ENCODE measurements at places on chromosomes 5 and 9.

- DNase-seq = no peak
Observed at GRCh38 chr9:19162026-19162366, 34.7 kb upstream of the PLIN2 start.

GRCh38 chr5:1130218-1130946 lies 18.5 kb upstream of the SLC12A7 start:
- no peak for DNase-seq

DNA sequence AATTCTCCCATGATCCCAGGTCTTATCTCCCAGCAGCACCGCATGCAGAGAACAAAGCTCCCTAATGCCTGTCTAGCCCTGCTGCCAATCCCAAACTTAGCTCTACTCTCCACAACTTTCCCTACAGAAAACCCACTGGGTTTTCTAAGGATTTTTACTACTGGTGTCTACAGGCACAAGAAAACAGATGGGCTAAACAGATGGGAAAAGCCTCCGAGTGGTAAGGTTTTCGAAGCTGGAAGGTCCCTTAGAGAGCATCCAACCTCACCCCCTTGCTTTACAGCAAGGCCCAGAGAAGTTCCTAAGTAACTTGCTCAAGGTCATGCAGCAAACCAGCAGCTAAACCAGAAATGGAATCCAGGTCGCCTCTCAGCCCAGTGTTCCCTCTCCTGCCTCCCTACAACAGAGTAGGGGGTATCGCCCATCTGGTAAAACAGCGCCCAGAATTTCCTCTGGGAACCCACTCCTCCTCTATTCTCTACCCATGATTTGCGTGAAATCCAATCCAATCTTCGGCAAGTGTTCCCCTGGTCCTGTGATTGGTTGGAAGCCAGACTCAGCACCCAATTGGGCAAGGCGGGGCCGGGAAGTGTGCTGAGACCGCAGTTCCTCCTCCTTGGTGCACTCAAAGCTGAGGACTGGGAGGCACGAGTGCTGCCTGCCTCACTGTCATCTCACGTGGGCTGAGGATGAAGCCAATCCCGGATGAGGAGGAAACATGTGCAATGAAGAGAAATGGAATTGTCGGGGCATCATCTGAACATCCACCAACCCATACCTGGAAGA lies 20.8 kb downstream of the CPLX2 start:
- DNase-seq = no peak

DNA sequence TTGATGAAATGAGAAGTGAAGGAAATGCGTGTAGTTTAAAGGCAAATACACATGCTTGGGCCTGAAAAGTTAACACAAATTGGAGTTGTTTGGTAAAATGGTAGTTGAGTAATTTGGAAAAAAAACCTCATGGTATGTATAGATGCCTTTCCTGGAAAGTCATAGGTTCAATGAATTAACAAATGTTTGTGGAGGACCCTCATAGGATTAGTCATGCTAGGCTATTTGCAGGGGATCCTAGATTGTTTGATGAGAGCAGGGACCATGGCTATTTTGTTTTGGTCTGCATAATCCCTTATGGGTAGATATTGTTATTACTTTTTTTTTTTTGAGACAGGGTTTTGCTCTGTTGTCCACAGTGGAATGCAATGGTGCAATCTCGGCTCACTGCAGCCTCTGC lies 93.5 kb upstream of the NR3C1 start:
- DNase-seq = no peak

GRCh38 chr5:4420681-4421080 lies 719.4 kb upstream of the ADAMTS16 start:
- no peak for DNase-seq

- no peak for DNase-seq
Observed at GRCh38 chr5:72855821-72856220, 39.4 kb downstream of the TNPO1 start.

- no peak for DNase-seq
Observed at GRCh38 chr5:38795986-38796741, 49.6 kb upstream of the OSMR start.

- no peak for DNase-seq
Observed at GRCh38 chr5:39255406-39255805, 36.0 kb upstream of the FYB1 start.

DNA sequence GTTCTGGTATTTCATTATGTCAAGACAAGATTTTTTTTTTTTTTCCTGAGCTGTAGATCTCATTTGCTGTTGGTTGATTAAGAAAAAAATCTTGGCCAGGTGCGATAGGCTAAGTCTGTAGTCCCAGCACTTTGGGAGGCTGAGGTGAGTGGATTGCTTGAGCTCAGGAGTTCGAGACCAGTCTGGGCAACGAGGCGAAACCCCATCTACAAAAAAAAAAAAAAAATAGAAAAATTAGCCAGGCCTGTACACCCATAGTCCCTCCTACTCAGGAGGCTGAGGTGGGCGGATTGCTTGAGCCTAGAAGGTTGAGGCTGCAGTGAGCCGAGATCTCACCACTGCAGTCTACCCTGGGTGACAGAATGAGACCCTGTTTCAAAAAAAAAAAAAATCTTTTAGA lies 12.2 kb downstream of the CDC42SE2 start:
- DNase-seq = no peak

GRCh38 chr5:50953290-50953689 lies 286.9 kb downstream of the PARP8 start:
- no peak for DNase-seq

GRCh38 chr5:131524431-131524830 lies 110.6 kb downstream of the RAPGEF6 start:
- no peak for DNase-seq

- no peak for DNase-seq
Observed at GRCh38 chr9:92508018-92508820, 25.9 kb upstream of the ASPN start.

DNA sequence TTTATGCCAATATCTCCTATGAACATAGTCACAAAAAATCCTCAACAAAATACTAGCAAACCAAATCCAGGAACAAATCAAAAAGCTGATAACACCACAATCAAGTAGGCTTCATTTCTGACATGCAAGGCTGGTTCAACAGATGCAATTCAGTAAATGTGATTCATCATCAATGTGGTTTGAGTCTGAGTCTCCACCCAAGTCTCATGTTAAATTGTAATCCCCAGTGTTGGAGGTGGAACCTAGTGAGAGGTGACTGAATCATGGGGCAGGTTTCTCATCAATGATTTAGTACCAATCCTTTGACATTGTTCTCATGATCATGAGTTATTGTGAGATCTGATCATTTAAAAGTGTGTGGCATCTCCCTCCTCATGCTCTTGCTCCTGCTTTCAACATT lies 1072.7 kb downstream of the NR2F1-AS1 start:
- DNase-seq = no peak

- DNase-seq = no peak
Observed at GRCh38 chr9:110410961-110411360, 73.3 kb upstream of the TXNDC8 start.

- no peak for DNase-seq
Observed at GRCh38 chr9:127049044-127049443, 73.4 kb downstream of the ANGPTL2 start.

DNA sequence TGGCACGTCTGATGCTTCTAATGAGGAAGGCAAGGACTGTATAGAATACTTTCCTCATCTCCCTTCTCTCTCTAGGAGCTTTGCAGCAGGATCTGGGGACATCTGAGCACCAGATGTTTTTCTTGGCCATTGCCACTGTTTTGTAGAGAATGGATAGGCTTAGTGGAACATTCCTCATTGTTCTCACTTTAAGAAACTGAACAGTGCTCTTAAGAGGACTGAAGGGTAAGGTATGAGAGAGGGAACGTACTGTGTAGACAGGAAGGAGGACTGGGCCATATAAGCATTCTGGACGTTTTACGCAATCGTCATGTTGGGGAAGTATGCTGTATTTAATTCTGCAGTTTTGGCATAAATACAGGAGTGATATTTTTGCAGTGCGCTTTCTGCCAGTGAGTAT lies 70.6 kb downstream of the SMARCA2 start:
- DNase-seq = no peak

GRCh38 chr9:135945969-135946368 lies 15.2 kb downstream of the UBAC1 start:
- no peak for DNase-seq

DNA sequence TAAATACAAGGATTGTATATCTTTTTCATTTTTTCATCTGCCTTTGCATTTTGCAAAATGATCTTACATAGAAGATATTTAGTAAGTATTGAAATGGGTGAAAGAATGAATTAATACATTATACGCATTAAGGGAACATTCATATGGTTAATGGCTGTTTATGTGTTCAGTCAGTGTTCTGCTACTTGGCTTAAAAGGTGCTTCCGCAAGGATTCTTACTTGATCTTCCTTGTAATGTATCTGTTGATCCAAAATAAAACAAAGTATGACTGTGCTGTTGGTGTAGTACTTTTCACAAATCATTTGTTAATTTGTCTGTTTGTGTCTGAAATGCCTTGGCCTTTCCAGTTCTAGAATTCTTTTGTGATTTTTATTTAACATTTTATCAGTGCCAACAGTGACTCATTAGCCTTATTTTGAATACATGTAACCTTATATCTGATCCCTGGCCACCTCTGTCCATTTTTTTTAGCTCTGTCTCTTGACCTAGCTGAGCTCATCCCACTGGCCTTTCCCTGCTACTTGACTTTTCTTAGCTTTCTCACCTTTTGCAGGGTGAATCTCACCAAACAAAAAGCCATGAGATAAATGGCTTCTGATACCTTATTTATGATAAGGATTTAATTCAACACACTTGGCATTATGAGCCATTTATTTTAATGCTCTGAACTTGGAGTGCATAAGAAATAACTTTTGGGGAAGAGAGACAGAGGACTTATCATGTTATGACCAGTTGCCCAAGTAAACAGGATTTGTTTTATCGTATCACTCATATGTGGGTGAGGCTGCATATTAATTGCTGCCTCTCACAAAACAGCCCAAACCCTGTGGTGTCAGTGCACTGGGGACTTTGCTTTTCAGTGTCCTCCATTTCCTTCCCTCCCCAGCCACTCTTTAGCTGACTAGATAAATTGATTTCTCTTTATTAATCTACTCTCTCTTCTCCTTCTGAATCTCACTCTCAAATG lies 340.3 kb downstream of the KDM4C start:
- no peak for DNase-seq
